ENCODE measurements at places on chromosomes 11 and 22. TPM values are rescaled to one million over a fixed set of nuclear protein-coding genes. Genes with fewer than 3 reads are reported as not detected.

Gene MUC5AC
- total RNA-seq = not detected

DNA sequence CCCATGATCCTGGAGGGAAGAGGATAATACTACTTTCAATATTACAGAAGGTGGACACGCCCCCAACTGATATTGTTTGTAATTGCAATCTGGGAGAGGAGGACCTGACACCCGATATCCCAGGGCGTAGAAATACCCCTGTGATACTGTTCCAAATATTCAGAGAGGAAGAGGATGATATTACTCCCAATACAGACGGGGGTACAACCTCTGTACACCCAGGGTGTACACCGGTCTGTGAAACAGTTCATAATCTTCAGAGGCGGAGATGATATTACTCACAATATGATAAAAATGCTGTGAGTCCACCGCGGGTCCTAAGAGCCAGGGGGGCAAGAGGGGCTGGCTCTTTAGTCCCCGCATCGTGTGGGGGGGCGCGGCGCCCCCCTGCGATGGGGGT is 57.2 kb upstream of the ALDH3B2 start:
- DNase-seq = no peak

- no peak for DNase-seq
These were observed 387.7 kb downstream of the NXPE2 start for GRCh38 chr11:115065830-115066664.

Gene KCNK4
- 2.3 TPM for total RNA-seq

Gene SAA2
- total RNA-seq = 428 TPM

GRCh38 chr22:32976506-32976905 is 81.7 kb downstream of the SYN3 start:
- DNase-seq = no peak

- DNase-seq = no peak
These were observed 298.4 kb upstream of the CADM1 start for GRCh38 chr11:115802641-115803040.

Data from breast epithelium (tissue), 4 donors.